ENCODE measurements at places on chromosomes 1 and 21.

DNA sequence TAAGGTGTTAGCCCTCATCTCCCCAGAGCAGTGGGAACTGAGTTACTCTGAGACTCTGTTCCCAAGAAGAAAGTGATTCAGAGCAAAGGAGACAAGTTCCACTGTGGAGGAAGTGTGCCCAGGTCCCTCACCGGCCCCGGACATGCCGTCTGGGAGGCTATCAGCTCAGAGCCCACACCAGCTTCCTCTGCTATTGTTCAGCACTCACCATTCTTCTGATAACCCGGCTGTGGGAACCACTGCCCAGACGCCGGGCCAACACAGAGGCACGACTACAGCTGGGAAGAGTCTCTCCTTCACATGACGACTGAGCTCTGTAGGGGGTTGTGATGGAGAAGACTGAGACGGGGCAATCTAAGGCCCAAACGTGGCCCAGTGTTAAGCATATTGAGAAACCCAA is 34.2 kb upstream of the GJA5 start:
- no peak for DNase-seq

- DNase-seq = no peak
Observed at GRCh38 chr1:153928791-153929341, 6.1 kb upstream of the GATAD2B start.

DNA sequence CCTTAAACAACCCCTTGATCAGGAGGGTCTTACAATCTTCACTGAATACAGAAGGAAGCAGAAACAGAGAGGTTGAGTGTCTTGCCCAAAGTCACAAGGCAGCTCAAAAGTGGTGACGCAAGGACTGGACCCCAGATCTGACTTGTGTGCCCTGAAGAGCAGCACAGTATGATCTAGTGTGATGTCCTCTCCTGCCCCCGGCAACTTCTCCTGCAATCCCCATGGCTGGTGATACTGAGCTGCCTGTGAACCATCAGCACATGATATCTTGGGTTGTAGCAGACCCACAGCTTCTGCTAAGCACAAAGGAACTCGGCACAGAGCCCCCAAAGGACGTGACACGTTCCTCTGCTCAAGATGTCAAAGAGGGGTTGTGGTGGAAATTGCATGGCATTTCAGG is 51.2 kb upstream of the EDN2 start:
- no peak for DNase-seq

GRCh38 chr1:152096931-152097330 is 8.1 kb upstream of the TCHHL1 start:
- no peak for DNase-seq

- DNase-seq = no peak
Observed at GRCh38 chr1:110606657-110607535, 738 bp upstream of the KCNA2 start.

- no peak for DNase-seq
Observed at GRCh38 chr1:67748630-67749029, 63.6 kb downstream of the GADD45A start.

DNA sequence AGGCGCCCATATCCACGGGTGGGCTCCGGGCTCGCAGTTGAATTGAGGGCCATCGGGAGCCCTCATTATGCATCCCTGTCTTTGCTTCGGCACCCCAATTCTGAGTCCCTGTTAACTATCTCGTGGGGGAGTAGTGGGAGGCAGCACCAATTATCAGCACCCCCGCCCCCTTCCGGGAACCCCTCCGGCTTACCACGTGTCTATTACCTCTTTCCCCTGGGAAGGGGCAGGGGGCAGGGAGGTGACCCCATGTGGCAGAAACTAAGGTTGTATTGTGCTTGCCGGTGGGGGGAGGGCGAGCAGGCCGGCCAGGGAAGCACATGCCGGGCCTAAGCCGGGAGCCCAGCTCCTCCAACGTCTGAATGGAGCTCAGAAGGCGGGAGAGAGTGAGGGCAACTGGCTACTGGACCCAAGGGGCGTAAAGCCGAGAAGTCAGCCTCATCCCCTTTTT is 1.0 kb downstream of the LIN28A start:
- no peak for DNase-seq

- no peak for DNase-seq
Observed at GRCh38 chr1:148010527-148010926, 82.3 kb downstream of the GPR89B start.

GRCh38 chr1:112759228-112759627 is 44.1 kb upstream of the PPM1J start:
- no peak for DNase-seq

DNA sequence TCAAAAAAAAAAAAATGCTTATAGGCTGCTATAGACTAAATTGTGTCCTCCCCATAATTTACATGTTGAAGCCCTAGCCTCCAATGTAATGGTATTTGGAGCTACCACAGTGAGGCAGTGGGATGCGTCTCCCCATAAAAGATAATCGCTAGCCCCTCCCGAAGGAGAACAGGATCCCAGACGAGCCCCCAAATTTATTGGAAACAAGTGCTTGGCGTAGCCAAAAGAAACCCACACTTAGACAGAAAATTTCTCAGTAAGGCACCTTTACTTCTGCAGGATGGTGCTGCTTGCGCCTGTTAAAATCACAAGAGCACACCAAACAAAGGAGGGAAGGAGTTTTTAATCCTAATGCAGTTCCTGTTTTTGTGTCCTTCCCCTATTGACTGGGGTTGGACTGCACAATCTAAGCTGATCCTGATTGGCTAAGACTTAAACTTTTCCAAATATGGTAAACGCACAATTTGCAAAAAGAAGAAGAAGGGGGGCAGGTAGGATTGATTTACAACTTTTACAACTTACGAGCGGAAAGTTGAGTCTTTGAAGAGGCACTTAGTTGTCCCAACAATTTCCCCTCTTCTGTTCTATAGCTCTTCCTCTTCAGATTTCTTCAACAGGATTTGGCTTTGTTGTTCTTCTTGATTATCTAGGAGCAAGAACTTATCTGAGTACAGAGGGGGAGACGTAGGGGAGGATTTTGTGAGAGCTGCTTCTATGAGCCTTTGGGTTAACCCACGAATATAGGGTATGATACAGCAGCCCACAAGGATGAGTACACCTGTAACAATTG is 3.0 kb upstream of the IPP start:
- peak; percentile 38 for DNase-seq

DNA sequence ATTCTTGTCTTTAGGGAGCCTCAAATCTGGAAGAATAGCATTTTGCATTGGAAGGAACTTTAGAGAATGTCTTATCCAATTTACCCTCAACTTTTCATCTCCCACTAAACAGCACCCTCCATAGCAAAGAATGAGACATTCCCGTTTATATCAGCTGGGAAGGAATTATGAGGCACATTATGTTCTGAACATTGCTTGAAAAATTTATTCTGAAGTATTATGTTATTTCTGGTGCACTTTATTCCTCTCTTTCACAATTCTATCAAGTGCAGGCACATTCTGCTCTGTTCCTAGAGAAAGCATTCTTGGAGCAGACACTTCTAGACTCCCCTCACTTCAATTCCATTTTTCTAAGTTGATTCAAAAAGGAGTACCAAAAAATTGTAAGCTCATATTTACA is 147.9 kb downstream of the EDEM3 start:
- DNase-seq = no peak

DNA sequence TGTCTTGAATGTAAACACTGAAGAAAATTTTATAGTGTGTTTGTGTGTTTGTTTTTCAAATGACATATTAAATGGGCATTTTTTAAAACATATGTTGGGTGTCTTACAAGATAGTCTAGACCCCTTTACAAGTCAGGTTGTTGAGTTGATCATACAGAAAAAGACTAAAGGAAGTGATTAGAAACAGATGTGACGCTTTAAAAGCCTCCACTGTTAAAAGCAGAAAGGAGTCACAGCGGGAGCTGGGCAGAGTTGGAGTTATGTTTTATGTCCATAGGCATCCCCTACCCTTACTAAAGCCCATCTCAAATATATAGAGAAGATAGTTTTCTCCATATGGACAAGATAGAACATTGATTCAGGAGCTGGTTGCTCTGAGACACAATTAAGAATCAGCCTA is 393.9 kb downstream of the PLPP3 start:
- no peak for DNase-seq

DNA sequence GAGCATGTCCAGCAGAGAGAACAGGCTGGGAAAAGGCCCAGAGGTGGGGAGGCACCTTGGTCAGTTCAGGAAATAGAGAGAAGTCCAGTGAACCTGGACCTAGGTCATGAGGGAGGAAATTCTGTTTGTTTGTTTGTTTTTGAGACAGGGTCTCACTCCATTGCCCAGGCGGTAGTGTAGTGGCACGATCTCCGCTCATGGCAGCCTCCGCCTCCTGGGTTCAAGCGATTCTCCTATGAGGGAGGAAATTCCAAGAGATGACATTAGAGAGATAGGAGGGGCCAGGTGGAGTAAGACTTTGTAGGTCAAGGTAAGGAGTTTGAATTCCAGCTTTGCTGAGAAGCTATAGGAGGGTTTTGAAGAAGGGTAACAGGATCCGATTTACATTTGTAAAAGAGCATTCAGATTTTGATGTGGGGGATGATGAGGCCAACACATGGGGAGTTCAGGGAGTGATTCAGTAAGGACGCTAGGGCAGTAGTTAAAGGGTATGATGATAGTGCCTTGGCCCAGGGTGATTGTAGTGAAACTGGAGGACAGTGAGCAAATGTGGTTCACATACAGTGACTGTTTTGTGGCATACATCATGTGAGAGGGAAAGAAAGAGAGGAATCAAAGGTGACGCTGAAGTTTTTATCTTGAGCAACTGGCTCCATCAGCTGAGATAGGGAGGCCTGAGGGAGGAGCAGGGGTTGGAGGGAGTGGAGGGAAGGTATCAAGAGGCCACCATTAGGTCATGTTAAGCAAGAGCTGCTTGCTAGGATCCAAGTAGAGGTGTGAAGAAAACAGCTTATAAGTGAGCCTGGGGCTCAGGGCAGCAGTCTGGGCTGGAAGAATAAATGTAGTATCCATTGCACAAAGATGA is 8.3 kb upstream of the TRABD2B start:
- no peak for DNase-seq

- no peak for DNase-seq
Observed at GRCh38 chr1:54127594-54128300, 25.1 kb downstream of the CDCP2 start.

GRCh38 chr1:1671365-1672119 is 12.7 kb upstream of the CDK11B start:
- DNase-seq = no peak

- no peak for DNase-seq
Observed at GRCh38 chr21:27570306-27570868, 603.5 kb upstream of the ADAMTS5 start.

GRCh38 chr21:29674343-29674742 is 265.5 kb downstream of the GRIK1 start:
- DNase-seq = no peak

- no peak for DNase-seq
Observed at GRCh38 chr1:212211371-212211770, 73.8 kb upstream of the PPP2R5A start.

DNA sequence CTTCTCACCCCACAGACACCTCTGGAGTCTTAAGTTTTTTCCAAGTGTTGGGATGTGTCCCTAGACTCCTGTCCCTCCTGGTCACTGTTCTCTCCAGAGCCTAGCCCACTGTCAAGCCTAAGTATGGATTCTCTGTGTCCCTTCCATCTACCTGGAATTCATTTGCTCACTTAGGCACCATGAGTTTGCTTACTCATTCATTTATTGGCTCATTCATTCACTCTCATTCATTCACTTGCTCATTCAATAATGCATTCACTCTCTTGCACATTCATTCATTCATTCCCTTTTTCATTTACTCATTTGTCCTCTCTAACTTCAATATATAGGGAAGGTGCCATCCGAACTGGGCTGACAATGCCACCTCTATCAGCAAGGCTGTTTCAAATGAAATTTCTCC is 1.6 kb downstream of the S100A16 start:
- no peak for DNase-seq

DNA sequence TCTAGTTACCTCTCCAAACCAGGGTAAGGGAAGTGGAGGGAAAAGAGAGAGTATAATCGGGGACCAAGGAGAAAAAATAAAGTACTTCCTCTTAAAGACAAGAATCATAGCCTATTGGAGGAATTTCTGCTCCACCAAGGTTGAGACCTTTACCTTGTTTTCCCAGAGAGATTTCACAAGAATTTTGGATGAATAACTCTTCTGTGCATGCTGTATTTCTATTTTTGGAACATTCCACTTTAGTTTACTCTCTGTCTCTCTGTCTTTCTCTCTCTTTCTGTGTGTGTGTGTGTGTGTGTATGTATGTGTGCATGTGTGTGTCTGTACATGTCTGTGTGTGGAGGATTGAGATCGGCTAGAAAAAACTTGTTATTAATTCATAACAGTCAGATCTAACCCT is 318.4 kb upstream of the RGS18 start:
- DNase-seq = no peak

- DNase-seq = no peak
Observed at GRCh38 chr1:171141688-171142415, 43.2 kb upstream of the FMO2 start.
